CD4-positive, alpha-beta T cell treated with Interleukin-10 for 1 hour (primary cell): ENCODE measurements at places on chromosomes 11 and 22.
A peak's percentile ranks its signal among the peaks of the same experiment; 100 is the strongest.

GRCh38 chr22:34243023-34243422, 322.7 kb upstream of the LARGE1 start:
- DNase-seq, result no peak

DNA sequence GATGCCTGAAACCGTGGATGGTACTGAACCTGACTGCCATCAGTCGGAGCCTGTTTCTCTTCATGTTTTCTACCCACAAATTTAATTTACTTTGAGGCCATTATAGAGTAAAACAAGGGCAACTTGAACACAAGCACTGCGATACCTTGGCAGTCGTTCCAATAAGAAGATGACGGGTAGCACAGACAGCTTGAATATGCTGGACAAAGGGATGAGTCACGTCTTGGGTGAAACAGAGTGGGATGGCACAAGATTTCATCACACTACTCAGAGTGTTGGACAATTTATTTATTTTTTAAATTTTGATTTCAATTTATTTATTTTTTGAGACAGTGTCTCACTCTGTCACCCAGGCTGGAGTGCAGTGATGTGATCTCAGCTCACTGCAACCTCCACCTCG, 5.7 kb downstream of the DIXDC1 start:
- no peak for DNase-seq

DNA sequence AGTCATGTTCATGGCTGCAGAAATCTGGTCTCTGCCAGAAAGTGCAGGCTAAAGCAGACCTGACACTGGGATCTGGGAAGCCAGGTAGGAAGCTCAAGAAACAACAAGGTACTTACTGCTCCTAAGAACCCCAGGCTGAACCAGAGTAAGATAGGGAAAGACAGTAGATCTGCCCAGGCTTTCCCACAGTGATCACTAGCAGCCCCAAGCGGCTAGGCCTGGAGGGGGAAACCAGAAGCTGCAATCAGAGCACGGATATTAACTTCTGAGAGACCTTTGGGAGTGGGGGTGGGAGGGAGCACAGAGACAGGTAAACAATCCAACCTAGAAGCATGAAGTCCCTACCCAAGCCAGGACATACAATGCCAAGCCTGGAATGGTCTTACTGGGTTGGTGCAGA, 135.2 kb upstream of the C11orf58 start:
- DNase-seq, result no peak

GRCh38 chr11:69460540-69461257, 20.8 kb upstream of the LINC01488 start:
- no peak for DNase-seq

GRCh38 chr22:25420471-25420924, 144.0 kb upstream of the GRK3 start:
- no peak for DNase-seq

- no peak for DNase-seq
These were observed 11.3 kb downstream of the IL17RA start for GRCh38 chr22:17096071-17096470.

DNA sequence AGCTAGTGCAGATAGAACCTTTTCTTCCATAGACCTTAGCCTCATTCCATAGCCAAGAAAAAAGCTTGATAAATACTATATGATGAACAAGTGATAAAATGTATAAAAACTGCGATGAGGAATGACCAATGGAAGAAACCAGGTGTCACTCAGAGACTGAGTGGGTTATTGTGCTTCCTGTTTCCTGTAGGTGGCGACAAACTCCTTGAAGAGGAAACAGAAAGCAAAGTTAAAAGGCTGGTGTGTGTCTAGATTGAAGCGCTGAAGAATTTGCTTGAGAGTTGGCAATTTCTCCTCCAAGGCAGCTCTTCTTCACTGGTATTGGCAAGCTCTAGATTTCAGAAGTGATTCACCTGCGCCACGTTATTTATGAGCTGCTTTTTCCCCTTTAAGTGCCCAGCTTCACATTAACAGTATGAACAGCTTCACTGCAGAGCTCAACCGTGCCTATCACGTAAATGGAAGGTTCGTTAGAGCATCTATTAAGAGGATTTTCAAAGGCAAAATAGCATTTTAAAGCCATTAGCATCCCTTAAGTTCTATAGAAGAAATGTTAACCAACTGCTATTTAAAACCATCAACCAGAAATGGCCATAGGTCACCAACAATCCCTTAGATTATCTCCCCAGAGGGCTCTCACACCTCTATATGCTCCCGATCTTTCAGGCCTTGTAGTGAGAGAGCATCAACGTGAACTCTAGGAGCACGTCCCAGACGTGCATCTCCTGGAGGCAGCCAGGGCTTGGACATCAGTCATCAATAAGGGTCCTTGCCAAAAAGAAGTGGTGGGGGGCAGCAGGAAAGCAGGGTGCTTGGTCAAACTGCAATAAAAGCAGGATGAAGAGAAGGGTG, 179.4 kb downstream of the CADM1 start:
- peak; percentile 54 for DNase-seq

- no peak for DNase-seq
These were observed 5.0 kb downstream of the SLC39A13 start for GRCh38 chr11:47413351-47413750.

DNA sequence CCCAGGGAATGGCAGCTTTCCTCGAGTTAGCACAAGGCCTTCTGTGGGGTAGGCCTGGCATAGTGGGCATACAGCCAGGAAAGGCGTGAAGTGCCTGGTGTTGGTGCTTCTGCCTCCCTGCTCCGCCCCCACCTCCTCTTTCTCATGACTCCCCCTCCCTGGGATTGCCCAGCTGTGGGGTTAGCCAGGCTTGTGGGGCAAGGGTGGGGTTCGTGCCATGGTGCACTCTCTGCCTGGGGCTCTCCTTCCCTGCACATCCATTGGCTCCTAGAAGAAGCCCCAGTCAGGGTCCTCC, 236.8 kb upstream of the NCAM1 start:
- DNase-seq, result no peak

DNA sequence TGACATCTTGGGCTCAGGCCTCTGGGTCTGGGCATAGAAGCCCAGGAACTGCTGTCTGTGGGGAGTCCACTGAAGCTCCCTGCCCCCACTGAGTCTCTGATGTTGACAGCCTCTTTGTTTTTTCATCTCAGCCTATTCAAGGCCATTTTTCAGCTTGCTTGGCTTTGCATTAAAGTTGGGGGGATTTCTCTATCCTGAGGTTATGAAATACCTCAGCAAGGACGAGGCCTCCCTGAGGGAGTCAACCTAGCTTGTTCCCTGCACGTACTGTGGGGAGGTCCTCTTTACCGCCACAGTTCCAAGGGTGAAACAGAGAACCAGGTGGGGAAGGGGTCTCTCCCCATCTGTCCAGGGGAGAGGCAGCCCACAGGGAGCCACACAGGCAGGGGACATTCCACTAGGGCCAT, 8.4 kb downstream of the KCNQ1OT1 start:
- no peak for DNase-seq

DNA sequence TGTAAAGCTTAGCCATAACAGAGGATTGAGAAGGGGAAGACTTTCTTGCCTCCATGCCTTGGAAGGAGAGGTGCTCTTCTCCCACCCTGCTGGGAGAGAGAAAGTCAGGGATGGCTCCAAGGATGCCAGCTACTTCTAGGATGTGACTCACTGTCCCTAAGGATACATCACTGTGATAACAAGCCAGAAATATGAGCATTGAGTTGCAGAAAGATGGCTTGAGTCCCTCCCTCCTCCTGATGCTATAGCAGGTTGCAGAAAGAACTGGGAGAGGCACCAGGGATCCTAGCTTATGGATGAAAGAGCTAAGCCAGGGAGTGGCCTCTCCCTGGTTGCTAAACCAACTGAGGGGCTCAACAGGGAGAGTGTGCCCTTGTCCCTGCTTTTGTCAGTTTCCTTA, 27.8 kb upstream of the FJX1 start:
- no peak for DNase-seq

DNA sequence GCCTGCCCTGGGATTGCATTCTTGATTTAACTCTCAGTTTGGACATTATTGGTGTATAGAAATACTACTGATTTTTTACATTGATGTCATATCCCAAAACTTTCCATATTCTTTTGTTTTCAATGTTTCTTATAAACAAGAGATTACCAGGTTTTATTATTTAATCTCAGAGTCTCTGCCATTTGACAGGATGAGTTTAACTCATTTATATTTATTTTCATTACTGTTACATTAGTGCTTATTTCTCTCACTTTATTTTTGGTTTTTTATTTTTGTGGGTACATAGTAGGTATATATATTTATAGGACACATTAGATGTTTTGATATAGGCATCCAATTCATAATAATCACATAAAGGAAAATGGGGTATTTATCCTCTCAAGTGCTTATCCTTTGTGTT, 9.1 kb upstream of the SCGB1D4 start:
- DNase-seq, result no peak

GRCh38 chr11:64115531-64116522, 50.1 kb downstream of the MACROD1 start:
- no peak for DNase-seq

DNA sequence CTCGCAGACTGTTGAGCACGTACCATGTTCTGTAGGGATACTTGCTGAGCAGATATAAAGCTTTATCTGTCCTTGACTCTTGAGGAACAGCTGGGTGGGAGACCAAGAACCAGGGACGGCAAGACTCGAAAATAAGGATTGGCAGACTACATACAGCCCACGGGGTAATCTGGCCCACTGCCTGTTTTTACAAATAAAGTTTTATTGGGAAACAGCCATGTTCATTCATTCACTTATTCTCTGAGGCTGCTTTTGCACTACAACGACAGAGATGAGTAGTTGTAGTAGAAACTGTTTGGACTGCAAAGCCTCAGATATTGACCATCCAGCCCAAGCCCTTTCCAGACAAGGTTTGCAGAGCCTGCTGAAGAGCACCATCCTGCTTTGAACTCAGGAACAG, 20.3 kb upstream of the RBM4B start:
- no peak for DNase-seq

DNA sequence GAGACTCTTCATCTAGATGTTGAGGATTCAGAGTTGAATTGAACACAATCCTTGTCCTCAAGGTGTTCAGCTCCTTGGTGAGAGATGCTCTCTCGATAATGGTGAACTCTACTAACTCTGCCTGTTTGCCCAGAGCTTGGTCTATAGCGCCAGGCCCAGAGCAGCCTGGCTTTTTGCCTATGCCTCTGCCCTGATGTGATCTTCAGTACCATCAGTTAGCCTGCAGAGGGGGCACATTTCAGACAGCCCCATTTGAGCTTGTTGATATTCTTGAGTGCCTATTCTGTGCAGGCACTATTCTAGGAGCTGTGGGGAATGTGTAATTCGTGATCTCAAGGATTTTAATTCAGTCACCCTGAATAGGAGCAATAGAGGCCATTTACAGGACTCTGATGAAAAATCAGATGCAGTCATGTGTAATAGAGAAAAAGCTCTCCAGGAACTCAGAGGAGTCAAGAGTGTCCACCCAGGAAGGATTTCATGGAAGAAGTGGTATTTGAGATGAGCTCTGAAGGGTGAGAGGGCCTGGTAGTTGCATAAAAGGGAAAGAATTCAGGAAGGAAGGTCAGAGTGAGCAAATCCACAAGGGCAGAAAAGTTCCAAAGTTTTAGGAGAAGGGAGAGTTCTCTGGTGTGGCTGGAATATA, 19.3 kb downstream of the GTPBP1 start:
- peak; percentile 62 for DNase-seq

DNA sequence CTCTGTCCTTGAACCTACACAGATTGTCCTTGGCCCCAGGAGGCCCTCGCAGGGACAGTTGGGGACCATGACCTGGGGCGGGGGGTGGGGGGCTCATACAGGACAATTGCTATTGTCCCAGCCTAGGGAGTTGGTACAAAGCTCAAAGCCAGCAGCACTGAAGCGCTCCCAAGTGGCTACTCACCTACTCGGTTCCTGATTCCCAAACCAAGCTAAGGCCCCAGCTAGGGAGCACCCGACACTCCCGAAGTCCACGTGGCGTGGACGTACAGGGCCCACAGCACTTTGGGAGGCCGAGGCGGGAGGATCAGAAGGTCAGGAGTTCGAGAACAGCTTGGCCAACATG, 80.6 kb downstream of the CELSR1 start:
- DNase-seq, result no peak

DNA sequence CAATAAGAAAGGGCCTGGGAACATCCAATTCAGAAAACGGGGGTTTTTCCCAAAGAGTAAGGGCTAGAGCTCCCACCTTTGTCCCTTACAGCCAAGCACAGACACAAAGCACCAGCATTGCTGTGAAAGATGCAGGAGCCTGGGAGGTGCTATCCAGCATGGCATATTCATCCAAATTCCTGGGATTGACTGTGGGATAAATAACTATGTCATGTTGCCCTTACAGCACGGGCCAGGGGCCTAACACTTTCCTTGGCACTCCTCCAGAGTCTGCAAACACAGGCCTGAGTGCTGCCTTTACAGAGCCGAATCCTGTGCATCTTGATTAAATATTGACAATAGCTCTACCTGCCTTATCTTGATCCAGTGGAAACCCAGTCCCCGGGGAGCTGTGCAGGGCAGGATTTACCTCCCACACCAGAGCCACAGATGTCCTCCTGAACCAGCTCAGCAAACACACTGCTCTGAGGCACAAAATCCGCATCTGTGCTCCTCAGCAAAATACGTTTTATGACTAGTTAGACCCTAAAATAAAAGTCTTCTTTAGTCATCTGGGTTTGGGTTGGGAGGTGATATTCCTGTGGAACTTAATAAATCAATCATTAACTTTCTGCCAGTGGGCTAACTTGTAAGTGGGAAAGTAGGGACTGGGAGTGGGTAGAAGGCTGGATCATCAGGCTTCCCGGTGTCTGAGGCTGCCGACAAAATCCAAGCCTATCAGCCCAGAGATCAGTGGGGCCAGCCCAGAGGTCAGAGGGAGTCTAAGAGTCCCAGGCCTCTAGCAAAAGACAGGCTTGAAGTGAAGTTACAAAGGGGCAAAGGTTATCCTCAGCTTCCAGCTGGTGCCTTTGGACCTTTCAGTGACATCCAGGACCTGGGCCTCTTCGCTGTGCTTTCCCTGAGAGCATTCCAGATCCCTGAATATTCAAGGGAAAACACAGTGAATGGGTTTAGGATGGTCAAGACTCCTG, 36.5 kb downstream of the POU2AF3 start:
- DNase-seq, result no peak

- DNase-seq, result no peak
These were observed 89.8 kb upstream of the LIN7C start for GRCh38 chr11:27596388-27596787.

- no peak for DNase-seq
These were observed 16.9 kb upstream of the MTCH2 start for GRCh38 chr11:47659276-47659675.

GRCh38 chr22:27309697-27310096, 491.9 kb downstream of the MN1 start:
- no peak for DNase-seq

DNA sequence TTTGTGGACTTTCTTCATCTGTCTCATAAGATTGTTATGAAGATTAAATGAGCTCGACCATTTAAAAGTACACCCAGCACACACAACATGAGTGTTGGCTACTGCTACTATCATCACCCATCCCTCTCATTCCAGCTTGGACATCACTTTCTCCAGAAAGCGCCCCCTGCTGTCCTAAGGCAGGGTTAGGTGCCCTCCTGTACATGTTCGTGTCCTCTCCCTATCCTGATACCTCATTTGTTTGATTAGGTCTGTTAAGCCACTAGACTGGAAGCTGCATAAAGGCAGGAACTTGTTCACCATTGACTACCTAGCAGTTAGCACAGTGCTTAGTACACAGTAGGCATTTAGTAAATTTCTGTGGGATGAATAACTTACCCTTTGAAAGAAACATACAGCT, 85.5 kb downstream of the ENTHD1 start:
- peak; percentile 42 for DNase-seq
